ENCODE measurements at places on chromosomes 3 and 15. TPM values are rescaled to one million over a fixed set of nuclear protein-coding genes. Genes with fewer than 3 reads are reported as not detected.

GRCh38 chr3:13828501-13829265, 51.2 kb downstream of the WNT7A start:
- no peak for DNase-seq

Gene TJP1
- 21.9 TPM for total RNA-seq

Gene EFL1
- total RNA-seq = 20.4 TPM

DNA sequence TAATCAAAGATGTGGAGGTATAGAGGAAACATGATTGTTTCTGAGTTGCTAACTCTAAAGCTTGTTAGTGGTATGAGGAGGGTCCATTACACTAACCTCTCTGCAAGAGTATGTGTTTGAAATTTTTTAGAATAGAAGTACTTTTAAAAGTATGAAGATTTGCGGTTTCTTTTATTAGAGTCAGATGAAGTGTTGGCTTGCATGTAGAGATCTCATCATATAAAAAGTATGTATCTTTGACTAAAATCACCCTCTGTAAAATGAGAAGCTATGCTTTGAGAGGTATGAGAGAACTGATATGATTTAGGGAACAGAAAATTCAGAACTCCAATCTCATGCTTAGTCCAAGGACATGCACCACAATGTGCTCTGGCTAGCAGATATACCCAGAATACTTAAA, 140.4 kb upstream of the MBNL1 start:
- no peak for DNase-seq

DNA sequence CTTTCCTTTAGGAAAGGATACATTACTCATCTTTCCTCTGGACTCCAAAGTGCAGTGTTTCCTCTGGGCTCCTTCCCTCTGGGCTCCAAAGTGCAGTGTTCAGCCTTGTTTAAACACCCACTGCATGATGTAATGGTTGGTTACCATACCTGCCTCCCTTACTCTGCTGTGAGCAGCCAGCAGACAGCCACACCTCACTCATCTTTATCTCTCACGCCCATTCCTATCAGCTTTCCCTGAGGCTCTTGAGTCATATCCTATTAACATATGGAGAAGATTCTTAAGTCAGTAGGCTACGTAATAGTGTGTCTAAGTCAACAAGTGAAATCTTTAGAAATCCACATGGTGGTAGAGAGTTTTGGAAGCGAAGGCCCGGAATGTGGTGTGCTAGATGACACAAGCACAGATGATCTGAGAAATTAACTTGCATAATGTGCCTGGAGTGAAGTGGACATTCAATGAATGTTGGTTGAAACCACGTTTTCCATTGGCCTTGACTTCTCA, 97.2 kb upstream of the CTNNB1 start:
- peak; percentile 48 for DNase-seq

- DNase-seq = no peak
These were observed 475.0 kb upstream of the CBLB start for GRCh38 chr3:106343811-106344210.

DNA sequence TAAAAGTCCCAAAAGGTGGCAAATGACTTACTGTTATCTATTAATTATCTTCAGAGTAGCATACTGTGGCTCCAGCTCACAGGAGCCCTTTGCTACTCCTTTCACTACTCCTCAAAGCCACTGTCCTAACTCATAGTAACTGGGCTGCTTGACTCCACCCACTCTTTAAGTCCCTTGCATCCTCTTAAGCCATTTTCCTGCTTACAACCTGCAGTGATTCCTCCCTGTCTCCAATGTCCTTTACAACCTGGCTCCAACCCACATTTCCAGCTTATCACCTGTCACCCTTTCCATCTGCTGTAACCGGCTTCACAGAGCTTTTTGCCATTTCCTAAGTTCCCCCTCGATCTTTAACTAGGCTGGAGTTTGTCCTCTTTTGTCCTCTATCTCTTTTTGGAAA, 388.1 kb downstream of the FGF12 start:
- DNase-seq = no peak

Gene SAMMSON
- total RNA-seq = 0.43 TPM

DNA sequence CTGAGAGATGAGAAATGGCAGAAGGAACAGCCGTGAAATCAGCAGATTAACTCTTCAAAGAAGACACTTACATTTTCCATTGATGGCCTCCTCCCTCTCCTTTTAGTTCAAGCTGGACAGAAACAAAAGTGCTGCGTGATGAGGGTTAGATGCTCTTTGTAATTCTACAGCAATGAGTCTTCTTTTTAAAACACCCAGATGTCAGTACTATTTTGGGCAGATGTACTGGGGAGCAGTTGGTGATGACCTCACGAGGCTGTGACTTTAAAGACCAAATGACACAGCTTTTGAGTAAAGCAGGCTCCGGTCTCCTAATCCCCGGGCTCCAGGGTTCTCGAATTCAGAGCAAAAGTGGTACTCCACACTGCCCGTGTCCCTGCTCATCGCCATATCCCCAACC, 198.2 kb downstream of the SLCO3A1 start:
- DNase-seq = no peak

DNA sequence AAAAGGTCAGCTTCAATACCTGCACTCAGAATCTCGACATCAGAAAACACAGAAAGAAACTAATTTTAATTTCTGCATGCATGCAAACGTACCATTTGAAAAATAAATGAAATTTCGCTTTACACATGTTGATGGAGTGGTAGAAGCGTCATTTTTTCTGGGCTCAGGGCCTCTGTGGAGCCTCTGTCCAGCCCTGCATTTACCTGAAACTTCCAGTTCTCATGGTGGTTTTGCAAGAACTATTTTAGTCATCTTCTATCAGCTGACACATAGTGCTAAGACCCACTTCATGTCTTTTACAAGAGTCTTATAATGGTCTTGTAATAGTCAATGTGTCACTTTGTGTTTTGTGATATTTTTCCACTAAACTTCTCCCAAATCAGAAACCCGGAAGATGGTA, 5.3 kb downstream of the KY start:
- no peak for DNase-seq

- DNase-seq = no peak
These were observed 127.1 kb upstream of the FHIT start for GRCh38 chr3:61378311-61378710.

DNA sequence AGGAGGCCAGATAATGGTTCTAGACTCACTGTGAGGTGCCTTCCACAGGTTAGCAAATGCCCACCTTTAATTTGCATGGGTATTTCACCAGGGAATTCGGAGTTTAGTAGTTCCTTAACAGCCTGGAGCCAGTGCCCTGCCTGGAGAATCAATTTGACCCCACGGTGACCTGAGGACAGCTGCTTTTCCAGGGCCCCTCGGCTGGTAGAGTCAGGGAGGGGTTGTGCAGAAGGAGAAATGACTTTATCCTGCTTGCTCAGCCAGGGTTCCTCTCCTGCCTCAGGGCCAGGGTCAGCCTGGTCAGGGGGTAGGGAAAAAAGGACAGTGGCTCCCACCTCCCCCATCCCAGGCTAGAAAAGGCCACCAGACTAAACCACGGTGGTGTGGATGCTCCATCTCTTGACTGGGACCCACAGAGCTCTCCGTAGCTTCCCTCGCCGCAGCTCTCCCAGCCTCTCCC, 12.0 kb downstream of the DLL4 start:
- no peak for DNase-seq

Gene CD80
- not detected for total RNA-seq

All from HT1080 (cell line).